ENCODE measurements at places on chromosomes 6 and 20.

DNA sequence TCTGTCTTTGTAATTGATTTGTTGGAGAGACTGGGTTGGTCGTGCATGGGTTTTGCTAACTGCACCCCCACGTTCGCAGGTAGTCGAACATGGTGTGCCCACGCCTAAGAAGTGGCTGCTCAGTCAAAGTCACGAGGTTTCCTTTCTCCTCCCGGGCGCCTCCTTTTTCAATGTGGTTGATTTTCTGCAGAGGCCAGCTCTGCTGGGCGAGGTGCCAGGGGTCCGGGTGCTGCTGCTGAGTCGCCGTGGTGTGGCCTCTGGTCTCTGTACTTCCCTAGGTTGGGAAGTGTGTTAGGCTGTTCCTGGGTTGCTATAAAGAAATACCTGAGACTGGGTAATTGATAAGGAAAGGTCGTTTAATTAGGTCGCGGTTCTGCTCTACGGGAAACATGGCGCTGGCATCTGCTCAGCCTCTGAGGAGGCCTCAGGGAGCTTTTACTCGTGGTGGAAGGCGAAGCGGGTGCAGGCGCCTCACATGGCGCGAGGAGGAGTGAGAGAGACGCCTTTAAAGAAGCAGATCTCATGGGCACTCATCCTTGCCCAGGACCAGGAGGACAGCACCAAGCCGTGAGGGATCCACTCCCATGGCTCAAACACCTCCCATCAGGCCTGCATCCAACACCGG lies 14.1 kb downstream of the OSBPL2 start:
- no peak for DNase-seq

GRCh38 chr6:124254941-124255685 lies 451.4 kb downstream of the NKAIN2 start:
- no peak for DNase-seq

DNA sequence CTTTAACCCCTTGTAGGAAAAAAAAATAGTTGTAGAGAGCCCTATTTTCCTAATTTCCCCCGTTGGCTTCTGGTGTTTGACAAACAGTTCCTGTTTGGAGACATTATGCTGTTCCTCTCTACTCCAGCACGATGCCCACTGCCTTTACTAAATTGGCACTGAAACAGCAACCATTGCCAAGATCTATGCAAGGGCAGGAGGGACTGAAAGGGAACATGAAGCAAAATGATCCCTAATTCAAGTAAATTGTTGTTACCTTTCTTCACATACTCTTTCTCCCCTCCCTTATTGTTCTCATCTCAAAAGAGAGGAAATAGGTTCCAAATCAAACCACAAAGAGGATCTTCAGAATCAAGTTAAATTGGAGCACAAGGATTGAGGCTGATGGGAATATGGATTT lies 764.1 kb upstream of the MMS22L start:
- no peak for DNase-seq

GRCh38 chr6:166538297-166539010 lies 48.0 kb downstream of the RAMACL start:
- DNase-seq: no peak

GRCh38 chr6:39289490-39289889 lies 24.7 kb downstream of the KCNK17 start:
- no peak for DNase-seq

DNA sequence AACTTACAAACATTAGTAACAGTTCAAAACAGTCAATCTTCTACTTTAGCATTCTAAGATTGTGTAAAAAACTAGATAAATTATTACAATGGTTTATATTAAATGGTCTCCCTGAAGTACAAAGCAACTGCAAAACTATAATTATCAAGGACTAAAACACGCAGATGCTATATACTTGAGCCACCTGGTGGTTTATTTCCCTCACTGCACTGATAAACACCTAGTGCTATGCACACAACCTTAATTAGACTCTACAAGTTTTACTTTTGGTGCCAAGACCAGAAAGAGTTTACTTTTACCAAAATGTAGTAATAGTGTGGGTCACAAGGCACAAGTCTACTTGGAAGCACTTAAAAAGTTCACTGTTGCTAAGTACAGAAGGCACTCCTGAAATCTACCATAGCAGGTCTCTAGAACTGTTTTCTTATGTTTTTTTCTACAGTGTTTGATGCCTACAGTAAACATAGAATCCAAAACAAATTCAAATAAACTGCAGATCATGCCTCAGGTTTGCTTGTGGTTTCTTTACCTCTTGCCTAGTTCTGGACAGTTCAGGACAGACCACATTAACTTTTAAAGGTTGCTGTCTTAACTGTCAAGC lies 49.2 kb downstream of the GMDS start:
- peak; percentile 32 for DNase-seq
